ENCODE measurements at places on chromosomes 5 and 9. TPM values are rescaled to one million over a fixed set of nuclear protein-coding genes. Genes with fewer than 3 reads are reported as not detected.

The PCDHB12 gene
- total RNA-seq, result 14.8 TPM

The ABO gene
- under 0.01 TPM for total RNA-seq

The CER1 gene
- not detected for total RNA-seq

The GRM6 gene
- 0.16 TPM for total RNA-seq

The PCDHA9 gene
- 18.6 TPM for total RNA-seq

The ACOT12 gene
- total RNA-seq, result 2.8 TPM

The LECT2 gene
- not detected for total RNA-seq

The SLC6A7 gene
- 0.62 TPM for total RNA-seq

The FAM151B gene
- 39.8 TPM for total RNA-seq

The PCDHB6 gene
- total RNA-seq, result 3.1 TPM

The SVEP1 gene
- 5.3 TPM for total RNA-seq

The SAXO1 gene
- not detected for total RNA-seq

The BARHL1 gene
- total RNA-seq, result not detected

The SNCB gene
- 12.6 TPM for total RNA-seq

The ANKRD18A gene
- 6.9 TPM for total RNA-seq

The THBS4 gene
- total RNA-seq, result 2.2 TPM

The CYLC2 gene
- not detected for total RNA-seq

The CNTFR gene
- 14.0 TPM for total RNA-seq

- DNase-seq, result no peak
Observed at GRCh38 chr5:9483243-9483642, 62.6 kb downstream of the SEMA5A start.

DNA sequence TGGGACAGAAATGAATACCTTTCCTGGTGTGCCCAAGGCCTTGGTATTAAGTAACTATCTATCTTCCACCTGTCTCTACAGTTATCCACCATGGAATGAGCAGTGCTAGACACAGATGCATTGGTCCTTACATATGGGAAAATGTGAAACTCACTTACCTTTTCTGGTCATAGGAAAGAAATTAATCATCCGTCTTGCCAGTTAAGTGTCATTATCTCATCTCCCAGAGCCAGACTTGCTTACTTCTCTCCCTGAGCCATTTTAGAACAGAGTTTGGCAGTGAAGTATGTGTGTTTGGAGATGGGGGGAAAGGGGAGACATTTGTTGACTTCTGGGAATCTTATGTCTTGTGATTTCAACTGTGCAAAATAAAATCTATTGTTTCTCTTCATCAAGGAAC, 1211.0 kb upstream of the CDH6 start:
- no peak for DNase-seq

- no peak for DNase-seq
Observed at GRCh38 chr5:77390795-77391194, 101.3 kb downstream of the WDR41 start.

GRCh38 chr5:38371596-38371995, 113.2 kb downstream of the EGFLAM start:
- DNase-seq, result no peak

- no peak for DNase-seq
Observed at GRCh38 chr5:58019614-58020013, 440.3 kb downstream of the PLK2 start.

GRCh38 chr9:126490214-126490631, 123.5 kb upstream of the LMX1B start:
- DNase-seq, result peak; percentile 71

DNA sequence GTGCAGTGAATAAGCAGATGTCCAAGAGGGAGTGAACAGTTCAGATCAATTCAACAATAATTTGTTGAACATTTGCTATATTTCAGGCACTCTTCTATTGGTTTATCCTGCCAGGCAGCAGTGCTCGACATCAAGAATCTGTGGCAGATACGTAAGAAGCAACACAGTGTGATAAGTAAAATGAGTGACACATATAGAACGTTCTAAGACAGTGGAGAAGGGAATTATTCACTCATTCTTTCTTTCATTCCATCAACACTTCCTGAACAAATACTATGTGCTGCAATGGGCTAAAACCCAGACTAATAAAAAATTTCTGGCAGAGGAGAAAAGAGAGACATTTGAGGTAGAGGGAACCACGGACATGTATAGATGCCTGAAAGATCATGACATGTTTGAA, 89.9 kb upstream of the GLIS3 start:
- DNase-seq, result no peak

DNA sequence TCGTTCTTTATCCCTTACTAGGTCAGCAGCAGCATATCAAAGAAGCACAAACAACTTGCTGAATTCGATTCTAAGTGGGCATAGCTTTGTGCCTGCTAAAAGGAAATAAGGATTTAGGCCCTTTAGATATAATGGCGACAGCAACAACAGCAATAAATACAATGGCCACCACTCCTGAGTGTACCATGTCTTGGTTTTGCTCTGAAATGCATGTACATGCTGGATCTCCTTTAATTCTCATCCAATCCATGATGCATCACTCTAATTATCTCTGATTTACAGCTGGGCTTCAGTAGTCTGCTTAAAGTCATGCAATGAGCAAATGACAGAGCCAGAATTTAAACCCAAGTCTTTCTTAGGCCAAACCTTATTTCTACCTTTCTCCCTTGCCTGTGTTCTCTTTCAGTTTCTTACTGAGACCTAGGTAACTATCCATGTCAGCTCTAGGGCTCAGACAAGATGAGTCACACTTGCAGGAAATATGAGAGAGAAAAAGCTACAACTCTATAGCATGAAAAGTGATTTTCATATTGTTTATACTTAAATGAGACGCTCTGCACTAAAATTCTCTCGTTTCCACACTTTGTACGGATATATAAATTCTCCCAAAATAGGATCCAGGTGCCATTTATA, 111.8 kb downstream of the HMHB1 start:
- no peak for DNase-seq

- DNase-seq, result no peak
Observed at GRCh38 chr5:14753292-14753691, 88.8 kb downstream of the OTULIN start.

DNA sequence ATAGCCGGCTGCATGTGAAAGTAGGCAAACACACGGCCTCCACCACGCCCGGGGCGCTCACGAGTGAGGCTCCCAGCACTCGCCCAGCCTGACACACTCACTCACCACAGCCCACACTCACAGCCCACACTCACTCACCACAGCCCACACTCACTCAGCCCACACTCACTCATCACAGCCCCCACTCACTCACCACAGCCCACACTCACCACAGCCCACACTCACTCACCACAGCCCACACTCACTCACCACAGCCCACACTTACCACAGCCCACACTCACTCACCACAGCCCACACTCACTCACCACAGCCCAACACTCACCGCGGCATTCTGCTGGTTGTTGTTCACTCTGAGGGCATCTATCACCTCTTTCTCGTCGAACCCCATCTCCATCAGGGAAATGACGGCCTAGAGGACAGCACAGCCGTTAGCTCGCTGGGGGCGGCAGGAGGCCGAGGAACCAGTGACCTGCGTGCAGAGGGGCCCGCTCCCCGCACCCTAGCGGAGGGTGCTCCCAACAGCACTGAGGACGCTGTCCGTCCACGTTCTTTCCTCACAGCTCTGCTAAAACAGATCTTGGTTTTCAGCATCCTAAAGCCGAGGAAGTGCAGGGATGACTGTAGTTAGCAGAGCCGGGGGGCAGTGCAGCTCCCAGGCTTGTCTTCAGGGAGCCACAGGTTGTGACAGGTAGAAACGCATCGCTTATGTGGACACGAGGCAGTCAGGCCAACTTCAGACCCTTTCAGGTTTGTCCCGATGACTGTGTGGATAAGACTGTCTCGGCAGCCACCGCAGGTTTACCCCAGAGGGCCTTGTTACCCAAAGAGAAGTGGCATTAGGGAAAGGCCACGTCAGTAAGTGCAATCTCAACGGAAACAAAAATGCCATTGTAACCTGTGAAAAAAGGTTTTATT, 21.6 kb downstream of the UBAC1 start:
- no peak for DNase-seq

GRCh38 chr9:19493174-19493811, 84.5 kb downstream of the ACER2 start:
- peak; percentile 79 for DNase-seq

DNA sequence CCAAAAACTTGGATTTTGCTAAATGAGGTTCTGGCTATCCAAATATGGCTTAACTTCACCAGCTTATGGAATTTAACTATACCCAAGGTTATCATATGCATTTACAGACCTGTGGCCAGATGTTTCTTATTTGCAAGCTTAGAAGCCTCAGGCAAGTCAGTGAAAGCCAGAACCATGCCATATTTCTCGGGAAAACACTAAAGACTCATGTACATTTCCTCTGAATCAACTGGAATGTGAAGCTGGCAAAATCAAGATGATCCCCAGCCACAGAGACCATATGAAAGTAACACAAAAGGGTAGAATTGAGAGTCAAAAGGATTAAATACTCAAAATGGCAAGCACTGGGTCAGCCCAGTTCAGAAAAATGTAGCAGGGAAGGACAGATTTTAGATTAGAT, 76.4 kb upstream of the SLC1A1 start:
- DNase-seq, result no peak

- DNase-seq, result no peak
Observed at GRCh38 chr5:17217493-17218352, at the start of gene BASP1. Gene BASP1 (plus strand): TSS chr5:17217631. CDS start chr5:17275217, 57,586 bp downstream.

GRCh38 chr5:128414469-128414868, 123.6 kb downstream of the FBN2 start:
- no peak for DNase-seq

DNA sequence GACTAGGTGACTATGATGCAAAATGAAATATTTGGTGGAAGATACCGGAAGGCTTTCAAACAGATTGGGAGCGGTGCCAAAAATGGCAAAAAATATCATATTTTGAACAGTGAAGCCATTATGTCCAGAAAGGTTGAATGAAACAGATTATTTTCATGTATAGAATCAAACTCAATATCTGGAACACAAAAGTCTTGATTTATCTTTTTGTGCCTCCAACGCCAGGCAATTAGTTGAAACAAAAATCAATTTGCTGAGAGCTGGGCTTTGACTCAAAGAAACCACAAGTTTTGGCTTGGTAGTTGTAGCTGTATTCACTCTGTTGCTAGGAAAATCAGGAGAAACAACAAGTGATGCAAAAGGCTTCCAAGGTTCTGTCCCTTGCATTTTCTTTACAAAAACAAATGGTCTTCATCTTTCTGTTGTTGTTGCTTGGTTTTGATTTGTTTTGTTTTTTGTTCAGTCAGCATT, 421.7 kb upstream of the TYRP1 start:
- no peak for DNase-seq

DNA sequence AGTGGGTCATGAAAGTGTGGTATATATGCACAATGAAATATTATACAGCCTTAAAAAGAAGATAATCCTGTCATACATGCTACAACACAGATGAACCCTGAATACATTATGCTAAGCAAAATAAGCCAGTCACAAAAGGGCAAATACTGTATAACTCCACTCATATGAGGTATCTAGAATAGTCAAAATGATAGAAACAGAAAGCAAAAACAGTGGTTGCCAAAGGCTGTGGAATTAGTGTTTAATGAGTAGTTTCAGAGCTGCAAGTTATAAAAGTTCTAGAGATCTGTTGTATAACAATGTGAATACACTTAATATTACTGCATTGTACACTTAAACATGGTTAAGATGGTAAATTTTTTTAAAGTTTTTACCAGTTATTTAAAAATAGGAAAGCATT, 135.0 kb downstream of the OXCT1 start:
- DNase-seq, result no peak

- no peak for DNase-seq
Observed at GRCh38 chr9:111969061-111969460, 72.4 kb downstream of the UGCG start.

DNA sequence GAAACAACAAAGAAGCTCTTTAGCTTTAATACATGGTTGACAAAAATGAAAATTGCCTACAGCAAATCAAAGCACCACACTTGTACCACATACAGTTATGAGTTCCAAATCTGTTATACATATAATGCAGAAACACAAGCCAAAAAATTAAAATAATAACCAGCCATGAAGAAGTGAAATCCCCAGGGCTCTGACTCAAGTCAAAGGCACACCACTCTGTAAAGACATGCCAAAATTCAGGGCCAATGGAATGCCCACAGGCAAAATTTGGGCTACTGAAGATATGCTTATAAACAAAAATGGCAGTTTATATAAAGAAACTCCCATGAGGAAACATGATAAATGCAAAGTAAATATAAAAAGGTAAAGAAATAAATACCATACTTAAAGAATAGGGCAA, 29.0 kb downstream of the THBS4 start:
- DNase-seq, result no peak

- no peak for DNase-seq
Observed at GRCh38 chr9:115208501-115208900, 90.5 kb upstream of the TNC start.

DNA sequence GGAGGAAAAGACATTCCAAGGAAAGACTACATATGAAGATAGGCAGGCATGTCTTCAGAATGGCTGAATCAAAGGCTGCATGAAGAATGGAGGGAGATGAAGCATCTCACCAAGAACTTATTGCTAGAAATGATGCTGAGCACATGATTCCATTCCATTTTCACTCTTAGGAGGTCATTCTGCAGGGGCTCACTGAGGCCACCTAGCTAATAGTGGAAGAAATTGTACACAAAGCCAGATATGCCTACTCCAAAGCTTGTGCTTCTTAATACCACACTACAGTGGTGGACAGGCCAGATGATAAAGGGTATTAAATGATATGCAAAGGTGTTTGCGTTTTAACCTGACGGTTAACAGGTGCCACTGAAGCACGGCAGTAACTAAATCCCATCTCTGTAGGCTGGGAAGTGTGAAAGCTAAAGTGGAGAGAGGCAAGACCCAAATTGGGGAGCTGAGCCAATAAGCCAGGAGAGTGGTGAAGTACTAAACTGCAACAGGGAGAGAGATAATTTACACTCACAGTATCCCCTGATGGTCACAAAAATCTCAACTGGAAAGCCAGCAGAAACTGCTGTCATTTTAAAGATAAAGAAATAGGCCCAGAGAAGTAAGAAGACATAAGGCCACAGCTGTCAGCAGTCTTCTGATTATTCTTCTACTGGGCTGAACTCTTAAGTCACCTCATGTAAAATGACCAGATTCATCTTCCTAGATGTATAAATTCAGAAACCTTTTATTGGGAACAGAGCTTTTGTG, 14.6 kb downstream of the NDUFA8 start:
- no peak for DNase-seq

DNA sequence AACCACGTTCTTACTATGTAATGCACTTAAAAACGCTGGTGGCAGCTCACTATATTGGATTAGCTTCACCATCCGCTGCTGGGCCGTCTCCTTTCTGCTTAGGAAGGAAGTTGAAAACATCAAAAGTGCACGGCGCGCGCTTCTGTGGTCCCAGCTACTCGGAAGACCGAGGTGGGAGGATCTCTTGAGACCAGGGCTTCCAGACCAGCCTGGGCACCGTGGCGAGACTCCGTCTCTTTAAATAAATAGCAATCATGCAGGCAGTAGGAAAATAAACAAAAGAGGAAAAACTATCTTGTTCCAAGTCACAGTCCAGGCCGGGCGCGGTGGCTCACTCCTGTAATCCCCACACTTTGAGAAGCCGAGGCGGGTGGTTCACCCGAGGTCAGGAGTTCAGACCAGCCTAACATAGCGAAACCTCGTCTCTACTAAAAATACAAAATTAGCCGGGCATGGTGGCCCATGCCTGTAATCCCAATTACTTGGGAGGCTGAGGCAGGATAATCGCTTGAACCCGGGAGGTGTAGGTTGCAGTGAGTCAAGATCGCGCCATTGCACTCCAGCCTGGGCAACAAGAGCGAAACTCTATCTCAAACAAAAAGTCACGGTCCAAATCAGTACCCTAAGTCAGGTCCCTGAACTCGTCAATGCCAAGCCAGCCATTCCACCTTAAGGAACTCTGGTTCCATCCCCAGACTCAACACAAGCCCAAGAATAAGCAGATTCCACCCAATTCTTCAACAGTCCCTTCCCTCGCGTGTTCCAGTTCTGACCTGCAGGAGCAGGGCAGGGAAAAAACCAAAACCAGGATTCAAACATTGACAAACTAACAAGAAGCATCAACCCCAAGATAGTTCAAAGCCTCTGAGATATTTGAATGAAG, 1.0 kb upstream of the GOLGA1 start:
- DNase-seq, result peak; percentile 23
